GM12878 (cell line): ENCODE measurements at places on chromosomes 2 and 18. TPM values are rescaled to one million over a fixed set of nuclear protein-coding genes. Genes with fewer than 3 reads are reported as not detected.

CROCC2 gene
- total RNA-seq, result not detected in 2 replicates

GRCh38 chr2:48946449-48947048 is 191.0 kb upstream of the LHCGR start:
- DNase-seq, result peak; percentile 20

DNA sequence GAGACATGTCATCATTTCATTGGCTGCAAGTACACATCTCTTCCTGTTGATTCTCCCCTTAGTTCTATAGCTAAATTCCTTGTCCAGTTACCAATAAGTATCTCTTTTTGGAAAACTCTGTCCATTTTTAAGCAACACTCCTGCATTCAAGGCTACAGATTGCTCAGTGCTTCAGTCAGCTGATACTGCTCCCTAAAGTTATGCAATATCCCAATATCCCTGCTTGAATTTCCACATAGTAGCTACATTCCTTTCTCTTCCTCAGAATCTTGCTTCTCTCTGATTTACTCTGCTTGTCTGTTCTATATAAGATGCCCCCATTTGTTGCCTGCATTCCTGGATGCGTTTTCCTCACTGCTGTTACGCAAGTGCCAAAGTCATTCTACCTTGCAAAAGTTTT is 109.8 kb downstream of the PARD3B start:
- no peak for DNase-seq

PARD3B gene
- total RNA-seq, result 0.16 and 0.54 TPM in 2 replicates
